ENCODE measurements at places on chromosomes 1 and 21.

- no peak for DNase-seq
These were observed 39.1 kb downstream of the CLIC6 start for GRCh38 chr21:34707876-34708325.

GRCh38 chr1:35888255-35888654 lies 5.2 kb downstream of the AGO1 start:
- no peak for DNase-seq

GRCh38 chr21:17406202-17406601 lies 106.6 kb upstream of the CXADR start:
- no peak for DNase-seq

- no peak for DNase-seq
These were observed 3.3 kb downstream of the C21orf58 start for GRCh38 chr21:46320331-46320801.

DNA sequence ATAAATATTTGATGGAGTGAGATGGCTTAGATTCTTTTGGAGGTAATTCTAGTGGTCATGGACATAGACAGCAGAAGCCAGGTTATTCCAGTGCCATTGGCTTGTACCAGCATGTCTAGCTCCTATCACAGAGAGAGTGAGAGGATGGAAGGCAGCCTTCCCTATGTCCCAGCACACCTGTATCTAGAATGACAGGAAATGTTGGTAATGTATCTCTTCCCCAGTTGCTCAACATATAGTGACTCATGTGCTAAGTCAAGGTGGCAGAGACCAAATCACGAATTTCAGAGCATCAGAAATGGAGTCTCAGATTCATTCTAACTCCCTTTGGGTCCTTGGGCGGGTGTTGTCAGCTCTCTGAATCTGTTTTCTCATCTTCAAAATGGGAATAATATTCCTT lies 28.4 kb downstream of the METTL13 start:
- no peak for DNase-seq

DNA sequence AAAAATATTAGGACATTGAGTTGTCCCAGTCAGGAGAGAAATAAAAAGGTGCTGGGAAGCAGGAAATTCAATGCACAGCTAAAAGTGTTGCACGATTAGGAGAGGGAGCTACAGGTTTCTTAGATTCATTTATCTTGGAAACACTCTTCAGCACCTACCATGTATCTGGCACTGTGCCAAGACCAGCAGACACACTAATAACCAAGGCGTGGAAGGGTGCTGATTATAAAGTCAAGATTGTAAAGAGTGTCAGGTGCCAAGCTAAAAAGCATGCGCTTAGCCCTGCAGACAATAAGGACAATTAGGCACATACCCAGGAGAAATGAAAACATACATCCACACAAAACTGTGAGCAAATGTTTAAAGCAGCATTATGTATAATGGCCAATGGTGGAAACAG lies 129.9 kb downstream of the DSCAM start:
- peak; percentile 5 for DNase-seq

- DNase-seq = no peak
These were observed 10.5 kb upstream of the RNF223 start for GRCh38 chr1:1084372-1085170.

GRCh38 chr1:91036894-91037829 lies 15.3 kb upstream of the ZNF644 start:
- DNase-seq = no peak

DNA sequence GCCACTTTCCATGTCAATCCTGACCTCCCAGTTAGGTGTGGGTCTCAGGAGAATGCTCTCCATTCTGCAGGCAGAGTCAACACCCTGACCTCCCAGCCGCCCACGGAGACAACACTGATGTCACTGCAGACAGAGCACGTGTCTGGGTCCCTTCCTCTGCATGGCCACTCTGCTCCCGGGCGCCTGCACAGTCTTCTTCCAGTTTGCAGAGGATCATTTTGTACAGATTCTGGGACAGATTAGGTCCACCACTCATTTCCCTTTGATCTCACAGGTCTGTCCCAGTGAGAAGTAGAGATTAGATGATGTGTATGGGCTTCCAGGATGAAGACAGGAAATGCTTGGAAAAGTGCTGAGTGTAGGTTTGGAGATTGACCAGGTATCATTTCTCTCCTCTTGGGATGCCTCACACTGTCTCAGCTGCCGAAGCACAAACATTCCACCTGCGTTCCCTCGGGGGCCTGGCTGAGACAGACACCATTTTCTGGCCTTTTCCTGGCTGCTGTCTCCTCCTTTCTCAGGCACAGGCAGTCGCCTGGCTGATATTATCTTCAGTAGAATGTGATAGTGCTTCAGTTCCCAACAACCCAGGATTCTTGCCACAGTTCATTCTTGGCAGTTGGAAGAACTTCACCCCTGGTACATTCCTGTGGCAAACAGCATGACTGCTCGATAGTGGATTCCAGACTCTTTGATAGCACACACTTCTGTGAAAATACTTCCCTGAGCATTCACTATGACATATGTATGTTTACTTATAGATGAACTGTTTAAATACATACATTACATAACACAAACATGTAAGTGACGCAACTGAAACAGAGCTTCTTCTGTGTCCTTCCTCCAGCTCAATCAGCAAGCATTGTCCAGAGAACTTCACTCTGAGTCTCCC lies 7.9 kb downstream of the MYBPHL start:
- peak; percentile 78 for DNase-seq

- no peak for DNase-seq
These were observed 486.9 kb upstream of the USP24 start for GRCh38 chr1:55702064-55702463.

- DNase-seq = no peak
These were observed 78.2 kb downstream of the SKI start for GRCh38 chr1:2306151-2306978.

DNA sequence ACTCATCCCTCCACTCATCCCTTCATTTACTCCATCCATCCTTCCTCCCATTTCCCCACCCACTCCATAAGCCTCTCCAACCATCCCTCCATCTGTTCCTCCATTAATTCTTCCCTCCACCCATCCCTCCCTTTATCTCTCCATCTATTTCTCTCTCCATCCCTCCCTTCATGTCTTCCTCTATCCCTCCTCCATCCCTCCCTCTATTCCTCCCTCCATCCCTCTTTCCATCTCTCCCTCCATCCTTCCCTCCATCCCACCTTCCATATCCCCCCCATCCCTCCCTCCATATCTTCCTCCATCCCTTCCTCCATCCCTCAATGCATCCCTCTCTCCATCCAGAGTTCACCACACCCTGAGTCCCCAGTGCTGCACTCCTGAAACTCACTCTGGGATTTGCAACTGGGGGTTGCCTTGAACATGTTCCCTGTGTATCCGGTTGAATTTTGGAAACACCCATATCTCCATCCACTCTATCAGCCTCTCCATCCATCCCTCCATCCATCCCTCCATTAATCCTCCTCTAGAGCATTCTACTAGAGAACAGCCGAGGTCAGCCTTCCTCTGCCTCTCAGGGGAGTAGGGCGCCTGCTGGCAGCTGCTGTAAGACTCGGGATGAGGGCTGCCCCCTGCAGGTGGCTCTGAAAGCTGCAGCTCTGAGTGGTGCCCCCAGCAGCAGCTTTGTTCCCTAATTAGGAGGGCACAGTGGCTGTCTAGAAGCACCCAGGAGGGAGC lies 39.4 kb downstream of the ABCG1 start:
- DNase-seq = peak; percentile 87

DNA sequence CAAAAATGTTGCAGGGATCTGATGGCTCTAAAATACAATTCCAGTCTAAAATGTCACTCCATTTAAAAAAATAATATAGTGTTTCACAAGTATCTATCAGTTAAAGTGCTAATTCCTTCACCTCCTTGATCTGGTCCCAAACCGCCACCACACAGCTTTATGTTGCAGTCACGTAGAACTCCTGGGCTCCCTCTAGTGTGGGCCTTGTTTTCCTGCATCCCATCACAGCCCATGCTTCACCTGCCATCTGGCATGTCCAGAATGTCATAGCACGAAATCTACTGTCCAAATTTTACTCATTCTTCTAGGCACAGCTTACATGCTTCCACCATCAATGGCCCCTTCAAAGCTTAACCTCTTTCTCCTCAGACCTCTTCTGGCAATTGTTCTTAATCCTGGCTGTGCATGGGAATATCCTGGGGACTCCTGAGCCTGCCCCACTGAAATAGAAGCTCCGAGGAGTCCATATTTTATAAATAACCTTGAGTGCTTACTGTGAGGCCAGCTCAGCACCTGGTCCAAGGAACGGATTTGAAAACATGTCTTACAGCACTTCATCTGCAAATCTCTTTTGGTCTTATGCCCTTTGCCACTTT lies 15.5 kb downstream of the FYB2 start:
- no peak for DNase-seq

GRCh38 chr1:200640963-200641401 lies 20.4 kb upstream of the KIF14 start:
- DNase-seq = no peak

- no peak for DNase-seq
These were observed 14.8 kb downstream of the LHX4 start for GRCh38 chr1:180244840-180245239.

DNA sequence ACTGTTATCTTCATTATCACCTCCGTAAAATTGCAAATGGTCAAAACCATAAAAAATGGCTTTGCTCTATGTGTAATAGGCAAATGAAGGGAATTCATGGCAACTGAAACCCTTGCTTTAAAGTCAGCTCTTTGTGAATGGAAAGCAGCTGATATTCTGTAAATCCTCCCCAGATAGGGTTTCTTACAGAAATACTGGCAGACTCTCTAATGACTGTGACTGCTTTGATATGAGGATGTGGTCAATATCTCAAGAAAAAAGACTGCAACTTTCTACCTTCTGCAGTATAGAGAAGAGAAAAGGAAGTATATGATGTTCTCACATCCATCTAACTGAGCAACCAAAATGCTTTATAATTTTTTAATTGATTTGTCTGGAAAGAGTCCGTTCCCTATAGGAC lies 193.1 kb downstream of the ST6GALNAC3 start:
- DNase-seq = no peak

DNA sequence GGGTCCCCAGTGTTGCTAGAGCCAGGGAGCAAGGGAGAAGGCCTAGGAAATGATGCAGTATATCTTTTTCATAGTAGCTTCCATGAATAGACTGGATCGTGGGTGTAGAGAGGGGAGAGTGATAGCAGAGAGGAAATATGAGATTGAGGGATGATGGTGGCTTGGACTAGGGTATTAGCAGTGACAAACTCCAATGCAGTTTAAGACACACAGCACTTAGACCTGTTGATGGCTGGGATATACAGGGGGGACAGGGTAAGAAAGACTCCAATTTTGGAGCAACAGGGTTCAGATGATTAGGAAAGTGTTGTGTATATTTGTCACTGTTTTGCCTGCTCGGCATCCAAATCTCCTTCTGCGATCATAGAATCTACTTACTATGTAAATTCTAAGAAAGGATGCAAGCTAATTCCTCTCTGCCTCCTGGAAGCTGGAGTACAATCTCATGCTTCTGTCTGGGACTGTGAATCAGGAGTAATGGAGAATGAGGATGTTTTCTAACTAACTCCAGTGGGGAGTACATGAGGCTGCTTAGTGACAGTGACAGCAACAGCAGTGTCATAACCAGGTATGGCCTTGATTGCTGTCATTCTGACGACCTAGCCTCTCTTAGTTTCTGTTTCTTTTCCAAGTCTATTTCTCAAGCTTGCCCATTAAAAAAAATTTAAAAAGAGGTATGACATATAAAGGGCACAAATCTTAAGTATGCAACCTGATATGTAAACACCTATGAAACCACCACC lies 47.5 kb downstream of the SYDE2 start:
- no peak for DNase-seq

Data from head of caudate nucleus (tissue), 42 donors.